SJSA1 (cell line): ENCODE measurements at places on chromosomes 12 and 14.

DNA sequence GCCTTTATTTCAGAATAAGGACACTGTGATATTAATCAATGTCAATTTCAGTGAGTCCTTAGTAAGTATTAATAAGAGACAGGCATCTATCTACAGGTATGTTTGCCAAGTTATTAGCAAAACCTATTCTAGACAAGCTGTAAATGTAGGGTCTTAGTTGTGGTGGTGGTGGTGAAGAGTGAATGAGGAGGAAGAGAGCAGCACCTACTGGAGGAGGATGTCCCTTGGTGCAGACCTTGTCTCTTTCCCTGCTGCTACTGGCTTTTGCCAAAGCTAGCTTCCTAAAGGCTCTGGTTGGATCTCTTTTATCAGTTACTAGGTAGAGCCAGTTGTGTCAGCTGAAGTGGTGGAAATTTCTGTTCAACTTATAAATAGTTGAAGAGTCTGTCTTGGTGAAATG, 304.8 kb upstream of the ATP2B1 start:
- H3K27me3 ChIP-seq = no peaks in the 10 kb centered on the region
- no peaks in the 10 kb centered on the region for H3K36me3 ChIP-seq
- no peak overlapping the region for H3K27ac ChIP-seq
- no peak for DNase-seq
- H3K4me3 ChIP-seq = no peak overlapping the region
- H3K4me1 ChIP-seq = peaks cover 7% of the 10 kb centered on the region

GRCh38 chr14:51104467-51104866, 9.6 kb upstream of the TRIM9 start:
- no peak overlapping the region for H3K4me3 ChIP-seq
- no peak for DNase-seq
- H3K36me3 ChIP-seq = no peaks in the 10 kb centered on the region
- H3K4me1 ChIP-seq = no peaks in the 10 kb centered on the region
- 0 out of 2 replicates have a peak, but pooled peaks cover 12% of the 10 kb centered on the region for H3K27me3 ChIP-seq

DNA sequence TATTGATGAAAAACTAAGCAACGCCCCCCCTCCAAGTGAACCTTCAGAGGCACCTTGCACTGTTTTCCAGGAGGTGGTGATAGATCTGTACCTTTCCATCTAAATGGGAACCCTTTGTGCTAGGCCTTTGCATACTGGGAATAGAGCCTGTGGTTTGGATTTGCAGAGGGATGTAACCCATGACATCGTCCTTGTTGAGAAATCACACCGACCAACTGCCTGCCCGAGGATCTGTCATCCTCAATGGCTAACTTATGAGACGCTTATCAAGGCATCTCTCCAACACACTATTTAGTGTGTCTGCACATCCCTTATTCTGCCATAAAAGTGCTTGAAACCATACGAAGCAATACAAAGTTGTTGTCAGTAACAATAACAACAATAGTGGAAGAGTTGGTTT, 22.9 kb downstream of the NTN4 start:
- H3K4me3 ChIP-seq = no peak overlapping the region
- peaks cover 15% of the 10 kb centered on the region for H3K36me3 ChIP-seq
- no peaks in the 10 kb centered on the region for H3K27me3 ChIP-seq
- peaks cover 31% of the 10 kb centered on the region for H3K4me1 ChIP-seq

GRCh38 chr14:29851397-29851796, 76.2 kb downstream of the PRKD1 start:
- H3K36me3 ChIP-seq = no peaks in the 10 kb centered on the region
- H3K4me3 ChIP-seq = no peak overlapping the region
- no peak overlapping the region for H3K27ac ChIP-seq
- no peaks in the 10 kb centered on the region for H3K27me3 ChIP-seq
- no peak for DNase-seq

DNA sequence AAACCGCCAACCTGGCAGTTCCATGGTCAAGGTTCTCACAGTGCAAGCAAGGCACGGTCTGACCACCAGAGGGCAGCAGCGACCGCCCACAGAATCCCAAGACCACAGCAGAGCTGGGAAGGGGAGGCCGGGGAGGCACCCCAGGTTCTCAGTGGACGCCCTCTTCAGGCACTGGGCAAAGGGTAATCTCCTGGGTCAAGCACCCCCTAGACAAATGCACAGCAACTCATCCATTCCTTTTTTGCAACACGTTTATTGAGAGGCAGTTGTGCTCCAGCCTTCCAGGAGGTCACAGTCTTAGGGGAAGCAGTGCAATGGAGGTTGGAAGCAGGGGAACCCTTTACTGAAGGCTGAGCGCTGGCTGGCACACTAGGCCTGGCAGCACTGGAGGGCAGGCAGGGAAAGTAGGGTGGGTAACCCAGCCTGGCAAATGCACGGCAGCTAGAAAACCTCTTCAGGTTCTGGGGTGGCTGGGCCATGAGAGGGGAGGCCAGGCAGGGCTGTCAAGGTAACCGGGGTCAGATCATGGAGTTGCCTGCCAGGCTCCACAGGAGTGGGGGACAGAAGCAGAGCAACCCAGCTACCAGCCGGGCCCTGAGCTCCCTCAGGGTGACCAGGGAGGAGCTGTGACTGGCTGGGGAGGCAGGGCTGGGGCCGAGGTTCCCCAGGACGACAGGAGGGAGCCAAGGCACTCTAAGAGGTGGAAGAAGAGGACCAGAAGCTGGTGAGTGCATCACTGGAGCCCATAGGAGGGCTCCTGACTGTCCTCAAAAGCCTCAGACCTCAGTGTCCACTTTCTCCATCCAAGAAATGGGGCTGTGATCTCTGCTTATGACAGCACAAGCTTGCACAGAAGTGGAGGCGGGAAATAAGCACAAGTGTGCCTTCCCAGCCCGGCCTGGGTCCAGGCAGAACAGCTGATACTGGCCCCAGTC, 1.8 kb upstream of the RHOF start:
- no peaks in the 10 kb centered on the region for H3K27me3 ChIP-seq
- H3K27ac ChIP-seq = peak overlapping the region; percentile 33
- H3K4me1 ChIP-seq = peaks cover 47% of the 10 kb centered on the region
- peak overlapping the region; percentile 38 for H3K4me3 ChIP-seq

DNA sequence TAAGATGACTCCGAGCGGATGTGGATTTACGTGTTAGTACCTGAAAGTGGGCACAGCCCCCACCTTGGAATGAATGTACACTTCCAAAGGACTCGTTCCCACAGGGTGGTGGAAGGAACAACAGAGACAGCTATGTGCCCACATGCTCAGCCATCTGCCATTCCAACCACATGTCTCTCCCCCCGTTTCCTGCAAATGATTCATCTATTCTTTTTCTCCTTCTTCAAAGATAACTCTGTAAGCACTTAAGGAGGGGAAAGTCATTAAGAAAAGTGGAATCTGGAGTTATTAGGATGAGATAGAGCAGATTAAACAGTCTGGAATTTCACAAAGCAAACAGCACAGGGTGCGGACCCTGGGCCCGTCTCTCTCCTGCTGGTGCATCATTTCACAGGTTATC, 18.5 kb upstream of the DUSP6 start:
- H3K4me3 ChIP-seq = no peak overlapping the region
- no peaks in the 10 kb centered on the region for H3K27me3 ChIP-seq
- H3K27ac ChIP-seq = peak overlapping the region; percentile 71
- DNase-seq = peak; percentile 89
- peaks cover 66% of the 10 kb centered on the region for H3K4me1 ChIP-seq
- no peaks in the 10 kb centered on the region for H3K36me3 ChIP-seq

GRCh38 chr14:97920201-97920600, 1123.0 kb downstream of the VRK1 start:
- no peak for DNase-seq
- no peaks in the 10 kb centered on the region for H3K4me1 ChIP-seq
- H3K27me3 ChIP-seq = no peaks in the 10 kb centered on the region
- no peak overlapping the region for H3K27ac ChIP-seq

GRCh38 chr14:39275395-39275794, 41.7 kb downstream of the MIA2 start:
- no peaks in the 10 kb centered on the region for H3K4me1 ChIP-seq
- no peak overlapping the region for H3K27ac ChIP-seq
- H3K4me3 ChIP-seq = no peak overlapping the region
- H3K36me3 ChIP-seq = peaks cover 6% of the 10 kb centered on the region; the same call in 1 of the 2 replicates
- no peaks in the 10 kb centered on the region for H3K27me3 ChIP-seq
- no peak for DNase-seq

GRCh38 chr12:107335802-107336570, 242.6 kb upstream of the CRY1 start:
- no peaks in the 10 kb centered on the region for H3K36me3 ChIP-seq
- H3K27ac ChIP-seq = no peak overlapping the region
- H3K27me3 ChIP-seq = no peaks in the 10 kb centered on the region; the same call in 1 of the 2 replicates
- H3K4me1 ChIP-seq = no peaks in the 10 kb centered on the region; the same call in 1 of the 2 replicates
- DNase-seq = no peak

DNA sequence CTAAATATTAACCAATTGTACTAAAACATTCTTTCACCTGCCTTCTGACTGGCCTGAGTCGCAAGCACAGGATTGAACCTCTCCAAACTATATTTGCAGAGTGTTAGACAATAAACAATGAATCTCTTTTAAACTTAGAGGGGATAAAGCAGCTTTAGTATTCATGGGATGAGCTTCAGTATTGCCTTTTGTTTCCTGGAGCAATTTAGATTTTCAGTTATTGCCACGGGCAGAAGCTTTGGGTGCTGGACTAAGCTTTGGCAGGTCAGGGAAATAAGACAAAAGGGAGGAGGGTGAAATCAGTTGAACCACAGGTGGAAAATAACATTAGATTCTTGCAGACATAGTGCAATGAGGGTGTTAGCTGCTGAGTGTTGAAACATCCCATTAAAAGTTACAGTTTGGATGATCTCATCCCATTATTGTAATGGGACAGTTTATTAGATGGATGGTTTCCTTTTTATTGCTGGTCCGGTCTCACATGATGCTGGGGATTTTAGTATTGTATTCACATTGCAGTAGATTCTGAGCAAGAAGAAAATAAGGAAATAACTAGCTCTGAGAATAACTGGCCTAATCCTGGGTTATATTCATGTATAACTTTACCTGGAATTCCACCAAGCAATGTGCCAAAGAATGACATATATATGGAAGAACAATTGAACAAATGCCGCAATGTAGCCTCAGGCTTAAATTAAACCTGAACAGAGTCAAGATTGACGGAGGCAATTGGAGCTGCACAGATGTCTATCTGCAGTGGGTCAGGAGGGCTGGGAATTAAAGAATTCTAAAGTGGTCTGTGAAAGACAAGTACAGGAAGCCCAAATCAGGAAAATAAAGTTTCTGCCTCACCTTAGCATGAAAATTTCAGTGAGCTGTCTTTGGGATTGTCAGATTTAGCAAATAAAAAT, 1092.8 kb upstream of the SEL1L start:
- no peaks in the 10 kb centered on the region for H3K27me3 ChIP-seq
- H3K27ac ChIP-seq = no peak overlapping the region
- H3K4me1 ChIP-seq = no peaks in the 10 kb centered on the region
- no peak overlapping the region for H3K4me3 ChIP-seq
- no peaks in the 10 kb centered on the region for H3K36me3 ChIP-seq

DNA sequence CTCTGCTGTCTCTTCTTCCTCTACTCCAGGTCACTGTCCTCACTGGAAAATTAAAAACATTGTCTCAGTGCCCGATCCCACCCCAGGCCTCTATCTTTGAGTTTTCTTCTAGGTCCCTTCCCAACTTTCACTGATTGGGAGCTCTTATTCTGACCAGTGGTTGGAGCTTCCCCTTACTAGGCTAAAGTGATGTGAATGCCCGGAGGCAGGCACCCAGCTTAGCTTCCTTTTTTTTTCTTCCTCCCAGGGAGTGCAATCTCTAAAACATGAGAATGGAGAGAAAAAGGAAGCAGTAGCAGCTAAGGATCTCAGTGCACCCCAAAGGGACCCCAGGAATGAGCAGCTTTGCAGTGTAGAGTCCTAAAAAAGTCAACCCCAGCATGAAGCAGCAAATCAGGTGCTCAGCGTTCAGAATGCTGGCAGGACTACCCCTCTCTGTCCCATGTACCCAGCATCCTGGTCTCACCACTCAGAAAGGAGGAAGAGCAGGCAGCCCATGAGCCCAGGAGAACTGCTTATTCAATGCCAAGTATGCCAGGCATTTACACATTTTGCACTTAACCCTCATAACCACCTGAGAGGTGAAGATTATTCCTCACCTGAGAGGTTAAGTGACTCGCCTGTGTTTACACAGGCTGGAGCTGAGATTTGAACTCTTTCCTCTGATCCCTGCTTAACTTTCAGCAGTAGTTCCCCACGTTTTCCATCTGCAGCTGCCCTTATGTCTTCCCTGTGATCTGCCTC, 146.2 kb upstream of the PWP1 start:
- H3K4me1 ChIP-seq = no peaks in the 10 kb centered on the region
- no peak overlapping the region for H3K4me3 ChIP-seq
- no peaks in the 10 kb centered on the region; the same call in 1 of the 2 replicates for H3K27me3 ChIP-seq

- no peaks in the 10 kb centered on the region for H3K36me3 ChIP-seq
- H3K27me3 ChIP-seq = no peaks in the 10 kb centered on the region
- H3K4me1 ChIP-seq = peaks cover 36% of the 10 kb centered on the region
- H3K4me3 ChIP-seq = no peak overlapping the region
These were observed 65.3 kb upstream of the PTPRR start for GRCh38 chr12:70985850-70986249.

DNA sequence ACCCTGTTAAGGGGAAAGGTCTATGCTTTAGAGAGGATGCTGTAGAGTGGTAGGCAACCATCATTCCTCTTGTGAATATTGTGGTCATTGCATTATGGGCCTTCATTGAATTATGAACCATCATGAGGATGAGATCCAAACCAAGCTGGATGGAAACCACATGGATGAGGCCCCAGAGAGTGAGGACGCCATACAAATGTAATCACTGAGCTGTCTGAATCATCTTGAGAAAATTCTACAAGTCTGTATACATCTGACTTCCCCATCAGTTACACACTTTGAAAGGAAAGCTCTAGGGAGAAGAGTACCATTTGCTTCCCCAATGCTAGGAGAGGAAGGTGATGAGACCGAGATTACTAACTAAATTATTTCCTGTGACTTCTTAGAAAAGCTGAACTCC, 172.9 kb downstream of the CACNA1C start:
- DNase-seq = no peak
- H3K27me3 ChIP-seq = no peaks in the 10 kb centered on the region
- H3K4me1 ChIP-seq = no peaks in the 10 kb centered on the region
- H3K27ac ChIP-seq = no peak overlapping the region
- H3K36me3 ChIP-seq = no peaks in the 10 kb centered on the region

DNA sequence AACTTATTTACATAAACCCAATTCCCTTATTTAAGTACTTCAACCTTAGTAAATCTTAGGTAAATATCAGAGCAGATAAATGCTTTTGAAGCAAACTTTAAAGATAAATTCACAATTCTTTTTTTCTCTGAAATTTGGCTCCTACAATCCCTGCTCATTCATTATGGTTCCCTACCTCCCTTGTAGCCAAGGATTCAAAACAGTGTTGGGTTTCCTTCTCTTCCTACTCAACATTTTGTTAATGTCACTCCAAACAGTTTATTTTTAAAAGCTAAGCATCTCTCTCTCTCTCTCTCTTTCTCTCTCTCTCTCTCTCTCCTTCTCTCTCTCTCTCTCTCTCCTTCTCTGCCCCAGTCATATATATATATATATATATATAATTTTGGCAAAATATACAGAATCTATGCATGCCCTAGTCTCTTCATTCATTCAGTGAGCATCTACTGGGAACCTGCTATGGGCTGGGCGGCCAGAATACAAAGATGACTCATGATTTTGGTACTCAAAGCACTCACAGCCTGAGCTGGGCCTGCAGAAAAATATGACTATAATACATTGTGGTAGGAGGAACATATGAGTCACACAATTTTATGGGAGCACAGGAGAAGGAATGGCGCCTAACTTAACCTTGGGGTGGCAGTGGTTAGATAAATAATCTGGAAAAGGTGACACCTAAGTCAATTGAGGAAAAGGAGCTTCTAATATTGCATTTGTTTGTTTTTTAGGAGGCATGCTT, 123.7 kb upstream of the DHRS4 start:
- no peak overlapping the region for H3K4me3 ChIP-seq
- no peaks in the 10 kb centered on the region for H3K36me3 ChIP-seq
- peaks cover 33% of the 10 kb centered on the region for H3K4me1 ChIP-seq
- peak overlapping the region; percentile 72 for H3K27ac ChIP-seq
- DNase-seq = peak; percentile 79
